ENCODE measurements at places on chromosomes 1 and 21.

DNA sequence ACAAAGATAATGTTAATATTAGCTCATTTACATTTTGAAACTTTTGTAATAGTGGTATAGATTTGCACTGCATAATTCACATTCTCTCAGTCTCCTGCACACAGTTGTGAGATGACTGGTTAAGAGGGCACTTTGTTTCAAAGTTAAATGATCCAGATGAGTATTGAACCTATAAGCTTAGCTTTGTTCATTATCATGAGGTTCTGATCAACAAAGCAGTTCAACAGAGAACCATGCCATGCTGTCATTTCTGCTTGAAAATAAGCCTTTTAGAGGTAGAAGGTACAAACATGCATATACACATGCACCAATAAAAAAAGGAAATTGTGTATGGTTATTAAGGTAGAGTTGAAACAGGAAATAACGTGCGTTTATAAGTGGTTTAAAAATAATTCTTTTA, 4.8 kb downstream of the RAP1A start:
- DNase-seq: no peak

DNA sequence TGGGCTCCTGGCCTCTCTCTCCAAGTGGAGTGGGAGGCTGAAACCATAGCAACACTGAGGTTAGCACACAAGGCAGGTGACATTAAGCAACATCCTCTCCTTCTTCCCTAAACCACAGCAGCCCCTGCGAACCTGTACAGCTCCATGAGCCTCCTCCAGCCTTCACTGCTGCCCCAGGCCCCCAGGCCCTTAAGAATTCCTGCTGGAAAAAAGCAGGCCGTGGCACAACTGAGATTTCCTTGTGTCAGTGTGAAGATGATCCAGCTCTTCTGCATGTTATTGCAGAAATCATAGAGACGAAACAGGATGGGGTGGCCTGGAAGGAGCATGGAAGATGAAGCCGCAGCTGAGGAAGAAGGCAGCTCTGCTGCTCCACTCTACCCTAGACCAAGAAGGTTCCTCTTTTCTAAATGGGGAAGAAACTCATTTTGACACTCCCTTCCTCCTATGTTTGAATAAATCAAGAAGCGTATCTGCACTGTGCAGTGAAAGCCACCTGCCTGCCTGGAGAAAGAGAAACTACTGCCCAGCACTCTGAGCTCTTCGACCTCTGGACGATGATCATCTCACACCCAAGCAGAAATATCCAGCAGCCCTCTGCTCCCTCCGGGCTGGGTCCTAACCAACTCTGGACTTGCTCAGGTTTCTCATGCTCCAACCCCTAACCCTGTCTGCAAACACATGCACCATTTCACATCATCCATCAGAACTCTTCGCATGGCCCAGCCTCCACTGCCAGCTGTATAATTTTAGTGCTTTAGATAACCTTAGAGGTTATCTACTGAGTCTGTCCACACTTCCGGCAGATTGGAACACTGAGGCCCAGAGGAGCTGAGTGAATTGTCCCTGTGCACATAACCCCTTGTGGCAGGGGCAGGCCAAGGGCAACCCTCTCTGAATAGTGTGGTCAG, 20.7 kb downstream of the SH3BP5L start:
- DNase-seq: no peak

DNA sequence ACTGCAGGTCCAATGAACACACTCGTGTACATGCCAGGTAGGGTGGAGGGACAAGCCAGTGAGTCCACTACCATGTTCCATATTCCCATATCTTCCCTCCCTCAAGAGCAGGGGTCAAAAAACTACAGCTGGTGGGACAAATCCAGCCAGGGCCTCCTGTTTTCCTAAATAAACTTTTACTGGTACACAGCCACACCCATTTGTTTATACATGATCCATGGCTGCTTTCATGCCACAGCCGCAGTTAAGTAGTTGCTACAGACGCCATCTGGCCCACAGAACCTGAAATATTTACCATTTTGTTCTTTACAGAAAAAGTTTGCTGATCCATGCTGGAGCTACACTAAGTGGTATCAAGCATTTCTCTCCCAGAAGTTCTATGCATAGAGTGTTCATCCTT, 42.4 kb downstream of the CASQ2 start:
- no peak for DNase-seq

DNA sequence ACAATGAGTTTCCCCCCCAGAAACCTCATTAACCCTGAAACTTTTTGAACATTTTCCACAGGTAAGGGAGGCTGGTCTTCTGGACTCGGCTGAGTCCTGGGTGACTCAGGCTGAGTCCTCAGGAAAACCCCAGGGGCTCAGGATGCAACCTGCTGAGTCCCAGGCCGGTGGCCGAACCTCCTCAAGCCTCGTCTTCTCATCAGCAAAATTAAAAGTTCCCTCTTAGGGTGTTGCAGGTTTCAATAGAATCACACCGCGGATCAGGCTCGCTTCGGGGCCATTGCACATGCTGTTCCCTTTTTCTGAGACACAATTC, 35.0 kb upstream of the GRHL3 start:
- no peak for DNase-seq

DNA sequence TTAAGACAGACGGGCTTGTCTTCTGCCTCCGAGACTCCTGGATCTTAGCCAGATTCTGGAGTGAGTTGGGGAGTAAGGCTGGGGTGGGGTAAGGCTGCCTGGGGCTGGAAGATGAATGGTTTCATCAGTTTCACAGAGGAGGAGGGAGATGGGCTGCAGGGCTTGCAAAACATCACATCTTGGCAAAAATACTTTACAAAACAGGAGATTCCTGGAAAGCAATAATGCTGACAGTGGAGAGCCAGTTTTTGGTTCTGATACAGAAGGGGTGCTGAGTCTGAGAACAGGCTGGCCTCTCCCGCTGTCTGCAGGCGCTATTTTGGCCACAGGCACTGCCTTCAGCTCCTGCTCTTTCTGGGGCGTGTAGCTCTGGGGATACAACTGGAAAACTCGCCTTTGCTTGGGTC, 83.4 kb upstream of the KCNE2 start:
- DNase-seq: no peak

DNA sequence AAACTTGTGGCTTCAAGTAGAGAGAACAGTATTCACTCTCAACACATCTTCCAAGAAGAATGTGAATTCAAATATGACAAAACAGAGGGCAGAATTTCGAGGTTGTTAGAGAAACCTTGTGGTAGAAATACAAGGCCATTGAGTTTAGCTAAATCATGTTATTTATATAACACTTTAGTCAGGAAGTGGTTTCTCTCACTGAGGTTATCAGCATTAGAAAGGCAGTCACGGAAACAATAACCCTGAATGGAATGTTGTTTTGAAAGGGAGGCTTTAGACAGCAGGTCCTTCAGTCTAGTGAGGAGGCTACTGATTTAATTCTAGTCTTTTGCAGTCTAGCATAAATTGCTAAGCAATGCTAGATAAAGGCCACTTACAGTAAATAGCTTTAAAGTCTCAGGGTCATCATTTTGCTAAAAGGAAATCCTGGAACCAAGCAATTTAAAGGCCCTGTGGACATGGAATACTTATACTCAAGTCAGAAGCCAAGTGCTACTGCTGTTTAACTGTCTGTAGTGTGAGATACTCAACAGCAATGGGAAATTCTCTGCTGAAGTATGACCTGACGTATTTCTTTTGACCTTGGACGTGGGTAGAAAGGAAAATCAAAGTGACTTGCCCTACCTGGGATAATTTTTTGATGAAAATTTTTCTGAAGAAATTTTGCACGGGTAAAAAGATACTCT, 89.0 kb upstream of the CHODL start:
- no peak for DNase-seq

DNA sequence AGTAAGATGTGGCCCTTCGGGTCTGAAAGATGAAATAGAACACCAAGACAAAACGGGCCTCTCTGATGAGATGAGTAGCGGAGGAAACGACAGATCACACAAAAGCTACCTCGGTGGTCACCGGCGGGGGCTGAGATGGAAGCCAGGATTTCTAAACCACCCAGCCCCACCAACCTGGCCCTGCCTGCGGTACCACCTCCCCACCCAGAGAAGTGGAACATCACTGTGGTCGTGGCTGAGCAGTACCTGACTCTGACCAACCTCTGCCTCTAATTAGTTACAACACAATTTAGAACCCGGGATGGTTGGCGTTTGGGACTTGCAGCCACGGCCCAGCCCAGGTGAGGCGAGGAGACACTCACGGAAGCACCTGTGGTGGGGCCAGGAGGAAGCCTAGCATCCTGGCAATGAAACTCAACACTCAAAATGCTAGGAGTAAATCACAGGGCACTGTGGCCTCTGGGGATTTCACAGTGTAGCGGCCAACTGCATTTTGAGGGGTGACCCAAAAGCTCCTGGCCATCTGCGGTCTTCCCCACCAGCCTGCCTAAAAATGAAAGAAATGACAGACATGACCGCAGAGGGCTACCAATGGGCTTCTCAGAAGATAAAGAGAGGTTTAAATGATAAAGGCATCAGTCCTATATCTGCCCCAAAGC, 73.4 kb downstream of the ITPKB start:
- DNase-seq: no peak

DNA sequence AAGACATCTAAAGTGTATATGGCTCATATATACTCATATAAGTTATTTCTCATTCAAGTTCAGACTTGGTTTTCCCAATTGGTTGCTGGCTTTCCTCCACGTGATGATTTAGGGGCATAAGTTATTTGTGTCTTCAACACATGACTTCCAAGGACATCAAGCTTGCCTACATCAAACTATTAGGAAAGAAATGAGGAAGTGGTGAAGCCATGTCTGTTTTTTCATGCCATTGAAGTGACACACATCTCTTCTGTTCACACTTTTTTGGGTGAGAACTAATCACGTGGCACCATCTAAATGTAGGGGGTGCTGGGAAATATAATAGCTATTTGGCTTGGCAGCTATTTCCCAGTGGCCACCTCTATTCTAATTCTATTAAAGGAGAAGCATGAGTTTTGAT, 282.1 kb downstream of the OMA1 start:
- no peak for DNase-seq

DNA sequence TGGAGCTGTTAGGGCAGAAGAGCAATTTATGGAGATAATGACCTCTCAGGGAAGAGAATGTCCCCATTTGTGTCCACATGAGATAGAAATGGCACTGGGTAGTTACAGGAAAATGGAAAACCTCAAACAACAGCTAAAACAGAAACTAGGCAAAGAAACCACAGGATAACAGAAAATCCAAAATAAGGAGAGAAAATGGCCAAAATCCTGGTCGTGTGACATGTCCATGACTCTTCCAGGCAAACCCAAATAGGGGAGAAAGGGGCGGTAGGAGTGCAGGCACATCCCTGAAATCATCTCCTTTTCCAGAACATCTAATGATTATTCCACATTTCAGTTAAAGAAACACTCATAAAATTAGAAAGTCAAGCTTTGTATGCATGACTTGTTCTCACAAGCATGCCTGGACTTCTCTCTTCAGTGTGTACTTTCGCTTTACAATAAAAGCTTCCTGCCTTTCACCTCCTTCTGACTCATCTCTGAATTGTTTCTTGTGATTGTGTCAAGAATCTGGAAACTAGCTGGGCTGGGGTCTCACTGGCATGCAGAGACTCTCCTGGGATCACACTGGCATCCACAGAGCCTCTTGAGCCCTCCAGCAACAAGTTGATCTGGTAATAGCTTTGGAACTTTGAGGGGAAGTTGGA, 171.4 kb upstream of the ZP4 start:
- no peak for DNase-seq

DNA sequence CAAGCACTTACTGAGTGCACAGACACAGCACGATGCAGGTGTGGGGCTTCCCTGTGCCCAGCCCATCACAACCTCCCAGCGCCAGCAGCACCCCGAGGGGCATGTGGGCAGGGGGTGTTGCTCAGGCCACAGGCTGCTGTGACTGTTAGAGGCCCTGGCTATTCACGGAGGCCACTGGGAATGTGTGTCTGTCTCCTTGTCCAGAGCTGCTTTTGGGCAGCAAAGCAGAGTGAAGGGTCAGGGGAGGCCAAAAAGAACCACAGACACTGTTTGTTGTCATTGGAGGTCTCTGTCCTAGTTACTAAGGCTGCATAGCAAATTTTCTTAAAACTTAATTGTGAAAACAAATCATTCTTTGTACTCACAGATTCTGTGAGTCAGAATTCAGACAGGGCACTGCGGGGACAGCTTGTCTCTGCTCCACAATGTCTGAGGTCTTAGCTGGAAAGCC, 49.6 kb downstream of the TNFRSF8 start:
- DNase-seq: no peak

DNA sequence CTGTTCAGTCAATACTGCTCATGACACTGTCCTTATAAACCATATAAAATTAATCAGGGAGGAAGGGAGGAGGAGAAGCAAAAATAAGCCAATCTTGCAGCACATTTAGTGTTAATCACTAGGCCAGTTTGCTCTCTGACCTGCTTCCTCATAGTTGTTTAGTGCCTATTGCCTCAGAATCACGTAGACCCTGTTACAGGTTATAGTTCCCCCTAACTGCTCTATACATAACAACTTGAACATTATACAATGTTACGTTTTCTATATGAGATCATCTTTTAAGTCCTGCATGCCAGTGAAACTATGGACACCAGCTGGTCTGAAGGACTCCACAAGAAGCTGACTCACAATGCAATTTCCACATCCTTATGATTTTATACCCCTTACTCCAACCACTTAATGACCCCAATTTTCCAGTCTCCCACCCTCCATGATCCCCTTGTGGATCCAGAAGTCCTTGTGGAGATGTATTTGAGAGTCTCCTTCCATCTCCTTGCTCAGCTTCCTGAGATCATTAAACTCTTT, 34.9 kb upstream of the TACSTD2 start:
- DNase-seq: no peak

DNA sequence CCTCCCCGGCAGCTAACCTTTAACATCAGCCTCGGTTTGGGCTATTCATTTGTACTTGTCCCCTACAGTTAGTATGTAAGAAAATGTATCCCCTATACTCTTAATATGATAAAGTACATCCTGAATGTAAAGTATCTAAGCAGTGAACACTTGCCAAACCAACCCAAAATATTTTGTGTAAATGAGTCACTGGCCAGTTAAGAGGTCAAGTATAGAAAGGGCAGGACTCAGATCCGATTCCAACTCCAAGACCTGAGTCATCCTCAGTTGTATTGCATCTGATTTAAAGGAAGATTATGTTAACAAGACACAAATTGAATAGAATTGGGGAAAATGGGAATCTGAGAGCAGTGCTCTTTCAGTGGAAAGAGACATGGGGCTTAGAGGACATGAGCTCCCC, 84.4 kb downstream of the CD58 start:
- no peak for DNase-seq

- DNase-seq: no peak
Measured at GRCh38 chr21:16578912-16579311, 849.1 kb downstream of the USP25 start.

DNA sequence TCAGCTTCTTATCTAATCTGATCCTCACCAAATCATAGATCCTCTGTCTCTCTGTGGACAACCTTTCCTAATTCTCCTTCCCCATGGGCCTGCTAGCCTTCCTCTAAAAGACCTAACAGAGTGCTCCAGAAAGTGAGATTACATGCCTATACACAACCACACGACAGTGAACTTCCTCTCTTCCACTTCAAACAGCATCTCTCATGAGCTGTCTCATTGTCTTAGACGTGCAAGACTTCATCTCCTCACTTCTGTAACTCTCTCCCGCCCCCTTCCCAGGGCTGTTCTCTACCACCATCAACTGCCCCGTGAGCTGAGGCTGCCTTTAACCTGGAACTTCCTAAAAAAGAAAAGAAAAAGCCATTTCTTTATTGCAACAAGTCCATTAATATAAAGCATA, 14.1 kb upstream of the A3GALT2 start:
- DNase-seq: peak; percentile 58

All from right atrium auricular region (tissue), 2 donors.